ENCODE measurements at places on chromosomes 1 and 21.

DNA sequence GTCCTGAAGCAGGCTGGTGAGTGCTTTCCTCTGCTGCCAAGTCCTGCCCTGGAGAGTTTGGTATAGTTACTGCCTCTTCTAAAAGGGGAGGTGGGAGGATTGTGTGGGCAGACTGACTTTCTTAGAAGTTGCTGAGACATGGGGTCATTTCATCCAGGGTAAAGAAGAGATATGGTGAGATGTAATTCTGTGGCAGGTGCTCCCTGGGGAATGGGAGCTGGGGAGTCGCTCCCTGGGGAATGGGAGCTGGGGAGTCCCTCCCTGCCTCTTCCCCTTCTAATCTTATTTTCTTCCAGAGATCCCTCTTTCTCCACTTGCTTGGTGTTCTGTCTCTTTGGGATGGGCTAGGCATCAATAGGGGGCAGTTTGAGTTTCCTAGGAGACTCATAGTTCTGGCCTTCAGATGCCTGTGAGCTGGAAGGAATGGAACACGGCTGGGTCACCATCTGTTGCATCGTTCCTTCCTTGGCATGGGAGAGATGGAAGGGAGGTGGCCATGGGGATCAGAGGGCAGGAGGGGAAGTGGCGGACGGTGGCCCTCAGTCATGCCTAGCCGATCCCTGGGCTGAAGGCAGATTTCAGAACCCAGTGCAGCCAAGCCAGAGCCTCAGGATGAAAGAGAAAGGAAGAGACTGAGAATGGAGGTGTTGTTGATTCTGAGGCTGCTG is 59.0 kb downstream of the NFASC start:
- DNase-seq: no peak

DNA sequence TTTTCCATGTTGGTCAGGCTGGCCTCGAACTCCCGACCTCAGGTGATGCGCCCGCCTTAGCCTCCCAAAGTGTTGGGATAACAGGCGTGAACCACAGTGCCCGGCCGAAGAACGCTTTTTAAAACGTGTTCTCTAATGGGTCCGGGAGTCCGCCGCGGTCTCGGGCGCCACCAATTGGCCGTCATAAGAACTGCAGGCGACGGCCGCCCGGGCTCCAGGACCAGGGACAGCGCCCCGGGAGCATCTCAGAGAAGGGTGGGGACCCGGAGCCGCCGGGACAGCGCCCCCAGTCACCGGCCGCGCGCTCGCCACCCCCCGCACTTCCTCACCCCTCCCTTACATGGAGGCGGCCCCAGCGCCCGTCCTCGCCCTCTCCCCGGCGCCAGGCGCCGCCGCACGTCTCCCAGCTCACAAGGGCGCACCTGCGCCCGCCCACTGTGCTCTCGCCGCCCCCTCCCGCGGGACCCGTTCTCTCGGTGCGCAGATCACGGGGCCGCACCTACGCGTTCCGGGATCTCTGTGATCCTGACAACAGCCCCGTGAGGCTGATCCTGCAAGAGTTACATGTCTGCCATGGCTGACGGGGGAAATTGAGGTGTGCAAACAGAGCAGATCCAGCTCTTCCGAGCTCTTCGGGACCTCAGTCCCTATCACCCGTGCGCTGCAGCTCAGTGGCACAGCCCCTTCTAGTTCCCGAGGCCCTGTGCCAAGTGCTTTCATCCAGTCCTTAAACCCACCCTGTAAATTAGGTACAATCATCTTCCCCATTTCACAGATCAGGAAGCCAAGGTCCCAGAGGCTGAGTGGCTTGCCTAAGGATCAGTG is 9.8 kb downstream of the RAP1GAP start:
- DNase-seq: peak; percentile 52

DNA sequence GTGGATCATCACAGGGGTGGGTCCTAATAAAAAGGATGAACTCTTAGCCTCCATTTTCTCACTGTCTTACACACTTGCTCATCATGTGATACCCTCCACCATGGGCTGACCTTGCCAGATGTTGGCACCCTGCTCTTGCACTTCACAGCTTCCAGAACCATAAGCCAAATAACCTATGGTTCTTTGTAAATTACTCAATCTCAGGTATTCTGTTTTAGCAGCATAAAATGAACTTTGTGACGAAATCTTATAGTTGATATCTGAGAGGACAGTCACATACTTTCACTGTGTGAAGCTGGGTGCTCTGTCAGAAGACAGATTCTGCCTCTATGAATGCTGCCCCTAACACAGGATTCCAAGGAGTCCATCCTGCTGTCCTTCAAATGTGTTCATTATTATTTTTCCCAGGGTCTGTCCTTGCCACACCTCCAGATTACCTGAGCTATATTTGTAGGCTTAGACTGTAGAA is 13.8 kb downstream of the DUSP10 start:
- DNase-seq: no peak

GRCh38 chr1:8712413-8713231 is 104.8 kb downstream of the RERE start:
- no peak for DNase-seq

GRCh38 chr1:15371610-15372545 is 37.8 kb upstream of the EFHD2 start:
- no peak for DNase-seq

Measured in stimulated activated CD8-positive, alpha-beta memory T cell treated with anti-CD3 and anti-CD28 coated beads, Interleukin-12 subunit alpha, Interleukin-12 subunit beta, amount 100 ng/mL, for 1 hour (primary cell).